ENCODE measurements at places on chromosomes 7 and 10.
A peak's percentile ranks its signal among the peaks of the same experiment; 100 is the strongest.

- peak; percentile 68 for DNase-seq
These were observed 32.7 kb downstream of the DNMBP start for GRCh38 chr10:99976886-99977665.

- no peak for DNase-seq
These were observed 98.1 kb downstream of the ADD3 start for GRCh38 chr10:110105873-110106272.

GRCh38 chr7:130875265-130875741 is 141.3 kb upstream of the KLF14 start:
- no peak for DNase-seq

DNA sequence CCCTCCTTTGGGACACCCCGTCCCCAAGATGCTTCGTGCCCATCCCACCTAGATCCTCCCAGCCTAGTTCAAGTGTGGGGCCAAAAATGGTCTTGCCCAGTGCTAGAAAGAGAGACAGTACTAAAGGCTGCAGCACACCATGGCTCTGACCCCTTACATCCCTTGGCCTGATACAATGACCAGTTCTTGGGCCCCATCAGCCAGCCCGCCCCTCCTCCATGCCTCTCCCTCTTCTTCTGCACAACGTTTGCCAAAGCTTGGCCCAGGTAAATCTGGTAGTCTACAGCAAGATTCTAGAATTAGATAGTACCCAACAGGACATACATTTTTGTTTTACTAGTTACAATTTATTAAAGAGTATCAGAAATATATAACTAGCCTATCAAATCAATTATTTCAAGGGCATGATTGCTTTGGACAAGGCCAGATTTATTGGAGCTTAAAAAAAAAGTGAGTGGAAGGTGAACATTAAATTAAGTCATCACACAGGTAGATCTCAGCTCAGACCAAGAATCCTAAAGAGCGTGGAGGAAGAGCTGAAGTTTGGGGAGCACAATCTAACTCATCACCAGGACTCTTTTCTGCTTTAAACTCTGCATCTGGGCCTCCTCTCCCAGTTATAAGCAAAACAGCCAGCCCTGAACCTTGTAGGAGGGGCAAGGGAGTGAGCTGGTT is 69.8 kb downstream of the ZMIZ1 start:
- DNase-seq, result no peak

GRCh38 chr10:122328676-122329075 is 45.8 kb upstream of the PLEKHA1 start:
- DNase-seq, result no peak
